NCI-H1048 (cell line): ENCODE measurements at places on chromosomes 16 and 17.

DNA sequence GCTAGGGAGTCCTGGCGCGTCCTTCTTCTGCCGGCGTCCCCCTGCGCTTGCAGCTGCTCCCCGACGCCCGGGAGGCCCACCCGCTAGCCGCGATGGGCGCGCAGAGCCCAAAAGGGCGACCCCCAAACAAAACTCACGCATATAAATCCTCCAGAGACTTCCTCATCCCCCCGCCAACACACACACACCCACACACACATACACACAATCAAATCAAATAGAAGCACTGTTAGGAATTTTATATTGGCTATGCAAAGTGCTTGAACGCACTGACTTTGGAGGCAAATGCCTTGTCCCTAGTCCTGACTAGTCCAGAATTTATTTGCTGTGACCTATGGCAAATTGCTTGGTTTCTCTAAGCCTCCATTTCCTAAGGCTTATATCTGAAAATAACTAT is 23.8 kb upstream of the CRYM start:
- no peak for DNase-seq

- DNase-seq: no peak
These were observed 36.8 kb downstream of the HELZ start for GRCh38 chr17:67208232-67208631.

DNA sequence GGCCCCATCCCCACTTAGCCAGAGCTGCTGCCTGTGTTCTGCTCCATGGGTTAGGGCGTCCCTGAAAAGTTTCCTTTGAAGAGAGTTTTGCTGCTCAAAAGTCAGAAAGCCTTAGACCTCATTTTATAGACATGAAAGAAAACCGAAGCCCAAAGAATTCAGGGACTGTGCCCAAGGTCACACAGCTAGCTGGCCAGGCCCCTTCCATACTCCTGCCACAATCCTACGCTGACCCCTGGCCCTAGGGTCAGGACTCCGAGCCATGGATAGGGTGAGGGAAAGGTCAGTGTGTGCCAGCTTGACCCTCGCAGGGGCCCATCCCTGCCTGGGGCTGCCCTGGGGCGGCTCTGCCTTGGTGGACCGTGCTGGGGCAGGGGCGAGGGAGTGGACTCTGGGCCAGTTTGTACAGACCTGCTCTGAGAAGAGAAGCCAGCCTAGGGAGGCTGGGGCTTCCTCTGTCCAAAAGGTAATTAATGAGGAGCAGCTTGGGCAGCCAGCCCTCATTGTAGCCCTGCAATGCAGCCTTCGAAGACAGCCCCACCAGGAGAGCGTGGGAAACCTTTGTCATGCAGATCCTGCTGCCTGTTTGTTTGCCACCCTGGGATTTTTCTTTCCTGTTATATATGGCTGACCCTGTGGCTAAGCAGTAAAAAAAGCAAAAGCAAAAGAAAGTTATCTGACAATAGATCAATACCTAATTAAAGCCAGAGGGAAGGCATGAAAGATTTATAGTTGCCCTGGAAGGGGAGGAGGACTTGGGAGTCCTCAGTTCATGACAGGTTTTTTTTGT is 37.4 kb downstream of the RHBDL3 start:
- no peak for DNase-seq

- DNase-seq: no peak
These were observed 40.5 kb upstream of the GCSH start for GRCh38 chr16:81136390-81137335.

DNA sequence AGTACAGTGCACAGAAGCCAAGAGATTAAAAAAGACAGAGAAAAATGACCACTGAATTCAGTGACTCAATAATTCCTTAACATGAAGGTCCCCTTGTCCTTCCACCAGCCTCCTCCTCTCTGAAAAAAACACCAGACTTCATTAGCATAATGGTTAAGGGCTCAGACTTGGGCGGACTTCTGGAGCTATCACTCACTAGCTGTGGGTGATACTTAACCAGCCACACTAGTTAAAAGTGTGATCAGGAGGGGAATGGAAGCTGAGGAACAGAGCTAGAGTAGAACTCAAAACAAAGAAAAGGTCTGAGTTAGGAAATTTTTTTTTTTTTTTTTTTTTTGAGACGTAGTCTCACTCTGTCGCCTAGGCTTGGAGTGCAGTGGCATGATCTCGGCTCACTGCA is 23.2 kb downstream of the ZNF652 start:
- no peak for DNase-seq

DNA sequence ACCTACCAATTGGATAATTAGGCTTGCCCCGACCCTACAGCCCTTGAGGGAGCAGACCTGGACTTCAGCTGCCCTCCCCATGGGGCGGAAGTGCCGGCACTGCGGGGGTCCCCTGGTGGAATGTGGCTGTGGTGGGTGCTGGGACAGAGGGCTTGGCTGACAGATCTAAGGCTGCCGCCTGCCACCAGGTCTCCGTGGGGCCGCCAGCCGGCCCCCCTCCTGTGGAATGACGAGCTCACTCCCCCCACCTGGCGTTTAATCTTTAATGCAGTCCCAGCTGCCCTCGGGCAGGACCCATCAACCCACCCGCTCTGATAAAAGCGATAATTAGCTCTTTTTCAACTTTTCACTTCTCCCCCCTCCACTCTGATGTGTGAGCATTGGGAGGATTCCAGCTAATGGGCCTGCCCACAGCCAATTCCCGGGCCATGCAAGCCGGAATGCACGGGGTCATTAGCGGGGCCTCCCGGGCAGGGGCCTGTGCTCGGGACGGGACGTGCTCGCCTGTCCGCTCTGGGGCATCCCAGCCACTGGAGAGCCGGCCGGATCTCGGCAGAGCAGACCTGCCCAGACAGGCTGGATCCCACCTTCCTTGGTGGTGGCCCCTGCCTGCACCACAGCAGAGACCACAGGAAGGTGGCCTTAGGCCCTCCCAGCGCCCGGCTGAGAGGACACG is 28.3 kb upstream of the GOSR2 start:
- DNase-seq: no peak

DNA sequence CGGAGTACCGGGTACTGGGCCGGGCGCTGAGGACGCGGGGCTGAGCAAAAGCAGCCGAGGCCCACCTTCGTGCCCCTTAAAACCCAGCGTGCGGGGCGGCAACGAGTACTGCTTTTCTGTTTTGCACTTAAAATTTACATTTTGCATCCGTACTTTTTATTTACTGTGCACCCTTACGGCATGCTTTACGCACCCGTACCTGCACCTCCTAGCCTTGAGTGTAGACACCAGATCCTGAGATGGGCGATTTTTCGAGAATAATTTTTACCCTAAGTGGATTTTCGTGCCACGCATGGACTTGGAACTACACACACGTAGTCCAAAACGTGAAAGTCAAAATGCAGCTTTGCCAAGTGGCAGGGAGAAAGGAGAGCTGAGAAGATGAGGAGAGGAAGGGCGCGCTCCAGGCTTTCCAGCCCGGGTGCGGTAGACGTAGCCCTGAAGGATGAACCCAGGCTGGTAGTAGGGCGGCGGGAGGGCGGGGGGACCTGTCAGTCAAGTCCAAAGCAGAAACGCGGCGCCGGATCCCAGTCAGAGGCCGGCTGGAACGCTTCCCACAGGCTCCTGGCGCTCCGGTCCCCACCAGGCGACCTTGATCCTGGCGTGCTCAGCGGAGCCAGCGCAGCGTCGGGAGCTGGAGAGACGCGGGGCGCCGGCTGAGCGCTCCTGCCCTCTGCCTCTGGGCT is 1.2 kb upstream of the CBLN1 start:
- no peak for DNase-seq

GRCh38 chr17:3799181-3799945 is 1.6 kb downstream of the ITGAE start:
- no peak for DNase-seq

- no peak for DNase-seq
These were observed 231.9 kb upstream of the SALL1 start for GRCh38 chr16:51382940-51383339.
